ENCODE measurements at places on chromosomes 6 and 20.
A peak's percentile ranks its signal among the peaks of the same experiment; 100 is the strongest.

DNA sequence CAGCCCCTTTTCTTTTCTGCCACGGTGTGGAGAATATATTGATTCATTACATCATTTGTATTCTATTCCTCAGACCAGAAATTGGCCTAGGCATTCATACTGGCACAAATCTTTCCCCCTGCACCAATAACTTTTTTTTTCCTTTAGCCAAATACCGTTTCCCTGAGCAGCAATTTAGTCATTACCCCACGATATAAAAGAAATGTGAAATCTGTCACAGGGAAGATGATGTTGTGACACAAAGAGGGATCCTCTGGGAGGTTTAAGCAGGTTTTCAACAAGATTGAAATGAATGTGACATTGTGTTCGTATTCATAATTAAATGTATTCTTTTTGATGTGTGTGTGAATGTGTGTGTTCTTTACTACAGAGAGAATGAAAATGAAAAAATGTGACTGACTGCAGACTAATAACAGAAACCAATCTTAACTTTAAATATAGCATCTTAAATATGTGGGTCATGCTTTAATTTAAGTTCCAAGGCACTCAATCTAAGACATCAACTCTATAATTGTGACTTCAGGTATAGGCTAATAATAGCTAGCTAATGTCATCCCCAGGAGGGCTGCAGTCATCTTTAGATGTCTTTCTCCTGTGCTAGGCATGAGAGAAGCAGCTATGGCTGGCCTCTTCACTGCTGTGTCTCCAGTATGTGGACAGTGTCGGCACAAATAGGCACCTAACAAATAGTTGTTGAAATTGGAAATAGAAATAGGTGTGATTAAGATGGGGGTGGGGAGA is 177.7 kb downstream of the BTBD3 start:
- no peaks in the 10 kb centered on the region for H3K27me3 ChIP-seq
- no peak overlapping the region for H3K27ac ChIP-seq
- no peaks in the 10 kb centered on the region for H3K4me1 ChIP-seq
- DNase-seq = no peak
- no peaks in the 10 kb centered on the region for H3K36me3 ChIP-seq

DNA sequence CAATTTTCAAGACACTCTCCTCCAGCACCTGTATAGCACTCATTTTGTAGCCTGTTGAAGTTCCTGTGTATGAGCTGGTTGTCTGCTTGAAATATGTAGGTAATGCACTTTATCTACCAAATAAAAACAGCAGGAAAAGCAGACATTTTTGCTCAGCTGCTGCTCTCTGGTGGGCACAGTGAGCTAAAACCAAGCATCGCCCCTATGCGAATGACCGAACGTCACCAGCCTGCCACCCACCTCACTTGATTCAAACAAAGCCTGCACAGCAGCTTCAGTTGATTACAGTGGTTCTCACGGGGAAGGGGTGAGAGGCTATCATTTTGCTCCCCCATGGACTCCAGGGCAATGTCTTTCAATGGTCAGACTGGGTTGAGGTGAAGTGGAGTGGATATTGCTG is 185.7 kb downstream of the SASH1 start:
- H3K4me3 ChIP-seq = no peak overlapping the region
- DNase-seq = no peak
- H3K27me3 ChIP-seq = no peaks in the 10 kb centered on the region
- H3K36me3 ChIP-seq = no peaks in the 10 kb centered on the region
- no peaks in the 10 kb centered on the region for H3K4me1 ChIP-seq
- H3K27ac ChIP-seq = no peak overlapping the region

DNA sequence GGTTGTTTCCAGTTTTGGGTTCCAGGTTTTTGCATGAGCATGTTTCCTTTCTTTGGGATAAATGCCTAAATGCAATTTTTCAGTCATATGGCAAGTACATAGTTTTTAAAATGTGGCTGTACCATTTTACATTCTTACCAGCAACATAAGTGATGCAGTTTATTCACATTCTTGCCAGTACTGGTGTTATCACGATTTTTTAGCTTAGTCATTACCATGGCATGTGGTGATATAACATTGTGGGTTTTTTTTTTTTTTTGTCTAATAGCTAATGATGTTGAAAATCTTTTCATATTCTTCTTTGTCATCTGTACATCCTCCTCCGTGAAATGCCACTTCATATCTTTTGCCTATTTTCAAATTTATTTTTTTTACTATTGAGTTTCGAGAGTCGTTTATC is 2.9 kb upstream of the TDRD6 start:
- H3K4me1 ChIP-seq = no peaks in the 10 kb centered on the region
- no peak overlapping the region for H3K4me3 ChIP-seq
- H3K27ac ChIP-seq = no peak overlapping the region
- no peaks in the 10 kb centered on the region for H3K36me3 ChIP-seq
- H3K27me3 ChIP-seq = no peaks in the 10 kb centered on the region
- no peak for DNase-seq

- H3K4me3 ChIP-seq = no peak overlapping the region
- no peak for DNase-seq
- no peak overlapping the region for H3K27ac ChIP-seq
- no peaks in the 10 kb centered on the region for H3K27me3 ChIP-seq
These were observed 263.8 kb downstream of the ALDH8A1 start for GRCh38 chr6:134686071-134686470.

DNA sequence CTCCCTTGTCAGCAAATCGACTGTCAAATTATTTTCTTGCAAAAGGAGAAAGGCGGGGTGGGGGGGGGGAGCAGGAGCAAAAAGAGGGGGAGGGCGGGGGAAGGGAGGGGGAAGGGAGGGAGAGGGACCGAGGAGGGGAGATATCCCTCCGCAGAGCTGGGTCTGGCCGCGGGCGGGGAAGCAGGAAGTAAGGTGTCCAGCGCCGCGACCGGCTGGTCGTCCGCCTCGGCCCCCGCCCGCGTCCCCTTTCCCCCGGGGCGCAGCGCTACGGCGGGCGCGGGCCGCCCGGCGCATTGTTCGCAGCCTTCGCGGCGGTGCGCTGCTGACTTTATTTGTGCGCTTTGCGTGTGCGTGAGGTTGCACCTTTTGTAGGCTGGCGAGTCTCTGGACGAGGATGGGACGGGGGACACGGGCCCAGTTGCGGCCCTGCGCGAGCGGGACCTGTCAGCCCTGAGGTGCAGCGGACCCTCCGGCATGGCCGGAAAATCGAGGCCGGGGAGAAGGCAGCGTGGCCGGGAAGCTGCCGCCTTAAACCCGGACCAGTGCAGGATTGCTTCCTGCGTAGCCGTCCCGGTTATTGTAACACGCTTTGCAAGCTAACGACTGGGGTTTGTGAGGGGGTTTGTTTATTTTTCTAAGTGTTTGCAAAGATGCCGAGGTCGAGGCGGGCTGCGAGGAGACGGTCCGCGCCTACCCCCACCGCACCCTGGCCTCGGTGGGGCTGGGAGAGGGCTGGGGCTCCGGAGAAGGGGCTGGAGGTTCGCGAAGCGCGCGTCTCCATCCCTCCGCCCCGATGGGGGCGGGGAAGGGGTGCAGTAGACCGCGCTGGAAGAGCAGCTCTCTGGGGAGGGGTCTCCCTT is 675 bp upstream of the TRERF1 start:
- peaks cover 12% of the 10 kb centered on the region for H3K4me1 ChIP-seq
- no peak for DNase-seq
- peak overlapping the region; percentile 57 for H3K27ac ChIP-seq
- no peaks in the 10 kb centered on the region for H3K36me3 ChIP-seq
- no peaks in the 10 kb centered on the region for H3K27me3 ChIP-seq

- no peaks in the 10 kb centered on the region for H3K36me3 ChIP-seq
- no peaks in the 10 kb centered on the region for H3K27me3 ChIP-seq
- DNase-seq = no peak
- H3K4me3 ChIP-seq = no peak overlapping the region
- no peaks in the 10 kb centered on the region for H3K4me1 ChIP-seq
- no peak overlapping the region for H3K27ac ChIP-seq
These were observed 67.3 kb downstream of the MDGA1 start for GRCh38 chr6:37630281-37630799.

DNA sequence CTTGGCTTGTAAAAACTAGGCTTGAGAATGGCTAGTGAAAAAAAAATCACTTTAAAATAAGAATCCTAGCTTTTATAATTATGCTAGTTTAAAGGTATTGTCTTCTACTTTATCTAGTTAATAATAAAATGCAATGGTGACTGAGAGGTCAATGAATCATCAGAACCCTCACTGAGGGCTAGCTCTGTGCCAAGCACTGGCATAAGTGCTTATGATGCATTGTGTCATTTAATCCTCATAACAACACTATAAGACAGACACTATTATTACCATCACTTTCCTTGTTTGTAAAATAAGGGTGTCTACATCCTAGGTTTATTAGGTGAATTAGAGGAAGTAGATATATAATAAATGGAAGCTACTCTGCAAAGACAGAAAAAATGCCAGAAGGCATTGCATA is 144.3 kb downstream of the F13A1 start:
- H3K27ac ChIP-seq = no peak overlapping the region
- DNase-seq = no peak
- H3K4me3 ChIP-seq = no peak overlapping the region
- no peaks in the 10 kb centered on the region for H3K27me3 ChIP-seq

DNA sequence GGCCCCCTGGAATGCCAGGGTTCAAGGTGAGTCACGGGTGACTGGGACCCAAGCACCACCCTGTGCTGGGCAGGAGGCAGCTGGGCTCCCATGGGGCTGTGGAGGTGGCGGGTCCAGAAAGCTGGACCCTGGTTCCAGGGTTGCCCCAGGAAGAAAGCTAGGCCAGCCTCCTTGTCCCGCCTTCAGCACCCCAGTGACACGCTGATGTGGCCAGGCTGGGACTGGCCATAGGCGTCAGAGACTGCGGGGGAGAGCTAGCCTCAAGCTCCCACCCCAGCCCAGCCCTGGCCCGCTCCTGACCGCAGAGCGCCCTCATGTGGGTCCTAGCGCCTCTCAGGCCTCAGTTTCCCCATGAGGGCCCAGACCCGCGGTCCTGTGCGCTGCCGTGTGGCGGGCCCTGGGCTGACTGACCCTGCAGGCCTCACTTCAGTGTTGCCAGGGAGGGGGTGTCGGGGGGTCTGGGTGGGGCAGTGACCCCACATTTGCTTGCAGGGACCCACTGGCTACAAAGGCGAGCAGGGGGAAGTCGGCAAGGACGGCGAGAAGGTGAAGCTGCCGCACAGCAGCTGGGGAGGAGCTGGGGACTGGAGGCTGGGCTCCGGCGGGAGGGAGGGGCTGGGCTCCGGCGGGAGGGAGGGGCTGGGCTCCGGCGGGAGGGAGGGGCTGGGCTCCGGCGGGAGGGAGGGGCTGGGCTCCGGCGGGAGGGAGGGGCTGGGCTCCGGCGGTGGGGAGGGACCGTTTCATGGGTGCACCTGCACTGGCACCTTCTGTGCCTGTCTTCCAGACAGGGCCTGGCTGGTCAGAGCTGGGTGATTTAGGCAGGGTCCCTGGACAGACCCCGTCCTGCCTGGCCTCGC is 7.9 kb downstream of the COL9A3 start:
- H3K4me3 ChIP-seq = no peak overlapping the region
- DNase-seq = peak; percentile 40
- peaks cover 11% of the 10 kb centered on the region for H3K4me1 ChIP-seq
- H3K36me3 ChIP-seq = no peaks in the 10 kb centered on the region
- H3K27me3 ChIP-seq = no peaks in the 10 kb centered on the region

GRCh38 chr6:27684264-27685211 is 211.6 kb upstream of the ZNF184 start:
- H3K36me3 ChIP-seq = no peaks in the 10 kb centered on the region
- DNase-seq = peak; percentile 33
- H3K4me1 ChIP-seq = no peaks in the 10 kb centered on the region
- peaks cover 23% of the 10 kb centered on the region for H3K27me3 ChIP-seq

DNA sequence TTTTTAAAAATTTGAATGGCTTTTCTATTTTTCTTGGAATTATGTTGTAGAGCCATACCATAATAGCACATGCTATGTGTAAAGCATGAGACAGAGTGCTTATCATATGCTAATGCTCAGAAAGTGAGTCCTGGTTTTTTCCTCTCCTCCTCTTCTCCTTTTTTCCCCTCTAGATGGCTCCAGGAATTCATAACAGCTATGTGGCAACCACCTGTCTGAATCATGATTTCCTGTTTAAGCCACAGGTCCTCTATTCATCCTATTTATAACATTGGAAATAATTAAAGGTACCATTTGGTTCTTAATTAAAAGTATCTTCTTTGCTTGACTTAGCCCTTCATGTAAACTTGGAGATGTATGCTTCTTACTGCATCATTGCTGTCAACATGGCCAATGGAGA is 260.0 kb upstream of the MAP3K7 start:
- H3K4me1 ChIP-seq = no peaks in the 10 kb centered on the region
- H3K27ac ChIP-seq = no peak overlapping the region
- H3K4me3 ChIP-seq = no peak overlapping the region
- H3K36me3 ChIP-seq = no peaks in the 10 kb centered on the region
- DNase-seq = no peak

GRCh38 chr6:105259913-105260889 is 80.4 kb upstream of the POPDC3 start:
- H3K4me1 ChIP-seq = no peaks in the 10 kb centered on the region
- H3K36me3 ChIP-seq = no peaks in the 10 kb centered on the region
- DNase-seq = no peak

DNA sequence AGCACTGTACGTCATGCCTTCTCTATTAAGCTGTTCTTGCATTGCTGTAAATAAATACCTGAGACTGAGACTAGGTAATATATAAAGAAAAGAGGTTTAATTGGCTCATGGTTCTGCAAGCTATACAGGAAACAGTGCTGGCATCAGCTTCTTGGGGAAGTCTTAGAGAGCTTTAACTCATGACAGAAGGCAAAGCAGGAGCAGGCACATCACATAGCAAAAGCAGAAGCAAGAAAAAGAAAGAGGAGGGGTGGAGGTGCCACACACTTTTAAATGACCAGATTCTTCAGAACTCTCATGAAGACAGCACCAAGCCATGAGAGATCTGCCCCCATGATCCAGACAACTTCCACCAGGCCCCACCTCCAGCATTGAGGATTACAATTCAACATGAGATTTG is 30.1 kb downstream of the CYB5R4 start:
- H3K27ac ChIP-seq = no peak overlapping the region
- H3K36me3 ChIP-seq = peaks cover 4% of the 10 kb centered on the region
- no peak overlapping the region for H3K4me3 ChIP-seq
- no peaks in the 10 kb centered on the region for H3K27me3 ChIP-seq
- DNase-seq = no peak
- no peaks in the 10 kb centered on the region for H3K4me1 ChIP-seq

DNA sequence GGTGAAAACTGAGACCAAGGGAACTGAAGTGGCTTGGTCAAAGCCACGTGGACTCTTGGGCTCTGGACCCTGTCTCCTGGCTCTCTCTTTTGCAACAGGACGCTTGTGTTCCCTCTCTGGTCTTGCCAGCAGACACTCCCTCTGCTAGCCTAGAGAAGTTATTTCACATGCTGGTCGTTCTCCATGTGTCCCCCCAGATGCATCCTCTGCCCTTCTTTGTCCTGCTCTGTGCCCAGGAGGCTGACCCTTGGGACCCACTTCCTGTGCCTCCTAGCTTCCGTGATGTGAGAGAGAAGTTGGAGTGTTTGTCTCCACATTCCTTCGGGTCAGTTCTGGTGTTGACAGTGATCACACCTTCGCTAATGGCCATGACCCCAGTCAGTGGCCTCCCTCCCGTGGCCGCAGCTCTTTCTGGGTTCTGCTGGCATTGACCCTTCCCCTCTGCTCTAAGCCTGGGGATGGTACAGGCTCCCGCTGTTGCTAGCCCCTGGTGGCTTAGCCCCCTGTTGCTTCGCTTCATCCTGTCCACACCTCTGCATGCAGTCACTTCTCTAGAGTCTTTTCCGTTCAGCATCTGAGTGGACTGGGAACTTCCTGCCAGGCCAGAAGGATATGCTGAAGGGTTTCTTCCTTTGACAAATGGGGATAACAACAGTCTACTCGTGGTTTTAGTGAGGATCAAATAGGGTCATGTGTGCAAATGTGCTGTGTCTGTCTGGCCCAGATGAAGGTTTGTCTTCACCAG is 70.1 kb upstream of the BMP2 start:
- H3K4me1 ChIP-seq = no peaks in the 10 kb centered on the region
- H3K4me3 ChIP-seq = no peak overlapping the region
- no peaks in the 10 kb centered on the region for H3K36me3 ChIP-seq
